Inflammatory macrophage treated with lipopolysaccharide for 4 hours (primary cell): ENCODE measurements at places on chromosomes 2 and 18.

GRCh38 chr2:190129421-190130199 is 67.1 kb upstream of the MSTN start:
- no peak for DNase-seq

DNA sequence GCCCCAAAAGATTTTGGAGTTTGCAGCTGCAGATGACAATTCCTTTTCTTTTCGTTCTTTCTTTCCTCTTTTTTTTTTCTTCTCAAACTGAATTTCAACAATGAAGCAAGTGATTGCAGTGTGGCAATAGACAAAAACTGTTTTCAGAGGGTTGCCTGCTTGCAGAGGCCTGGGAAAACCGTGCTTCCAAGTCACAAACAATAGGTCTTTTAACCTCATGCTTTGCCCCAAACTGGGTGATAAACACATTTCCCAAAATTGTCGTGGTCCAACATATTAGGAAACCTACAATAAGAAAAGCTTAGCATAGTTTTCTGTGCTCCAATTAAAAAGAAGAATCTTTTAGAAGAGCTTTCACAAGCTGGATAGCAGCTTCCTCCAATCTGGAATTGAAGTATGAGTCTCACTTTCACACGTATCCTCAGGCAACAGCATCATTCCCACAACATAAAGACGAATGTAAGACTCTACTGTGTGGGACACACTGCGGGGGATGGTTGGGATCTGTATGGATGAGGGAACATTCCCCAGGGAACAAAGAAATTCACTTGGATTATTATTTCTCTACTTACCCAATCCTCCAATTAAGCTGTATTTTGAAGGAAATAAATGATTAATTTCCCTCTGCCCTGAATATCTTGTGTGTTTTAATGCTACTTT is 656.1 kb downstream of the RNF144A start:
- DNase-seq = no peak

DNA sequence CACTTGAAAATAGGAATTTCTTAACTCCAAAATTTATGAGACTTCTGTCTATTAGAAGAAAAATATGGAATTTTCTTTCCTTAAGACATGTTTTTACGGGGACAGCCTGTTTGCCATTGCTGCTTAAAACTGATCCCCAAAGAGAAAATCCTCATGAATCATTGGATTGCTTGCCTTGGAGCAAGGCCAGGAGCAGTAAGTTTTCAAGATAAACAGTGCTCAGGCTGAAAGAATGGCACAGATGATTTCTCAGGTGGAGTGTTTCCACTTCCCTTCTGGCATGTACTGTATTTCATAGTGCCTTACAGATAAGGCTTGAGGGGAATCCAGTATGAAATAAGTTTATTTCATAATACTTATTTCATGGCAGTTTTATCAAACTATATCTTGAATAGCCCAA is 74.3 kb upstream of the MMADHC start:
- no peak for DNase-seq

DNA sequence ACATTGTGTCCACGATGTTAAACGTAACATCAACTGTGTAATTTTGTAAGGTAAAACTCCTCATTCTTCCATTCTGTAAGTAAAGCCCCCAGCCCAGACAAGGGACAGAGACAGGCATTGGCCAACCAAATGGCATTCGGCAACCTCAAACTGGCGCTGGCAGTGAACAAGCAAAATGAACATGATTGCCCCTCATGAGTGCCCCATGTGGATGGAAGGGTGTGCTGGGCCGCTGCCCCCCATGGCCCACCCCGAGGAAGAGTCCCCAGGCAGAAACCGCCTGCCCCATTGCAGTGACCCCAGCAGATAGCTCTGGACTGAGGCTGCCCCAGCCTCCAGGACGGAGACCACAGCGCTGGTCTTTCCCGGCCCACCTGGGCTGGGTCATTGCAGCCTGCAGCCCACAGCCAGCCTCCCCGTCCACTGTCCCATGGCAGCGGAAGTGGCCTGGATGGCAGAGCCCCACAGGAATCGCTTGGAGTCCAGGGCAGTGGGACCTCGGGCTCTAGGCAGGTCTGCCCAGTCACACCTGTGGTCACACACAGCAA is 220.2 kb downstream of the HDAC4 start:
- DNase-seq = no peak

GRCh38 chr2:107588181-107588580 is 238.5 kb upstream of the RGPD4 start:
- no peak for DNase-seq

- DNase-seq = no peak
Measured at GRCh38 chr2:112685271-112685884, 35.4 kb upstream of the NT5DC4 start.

DNA sequence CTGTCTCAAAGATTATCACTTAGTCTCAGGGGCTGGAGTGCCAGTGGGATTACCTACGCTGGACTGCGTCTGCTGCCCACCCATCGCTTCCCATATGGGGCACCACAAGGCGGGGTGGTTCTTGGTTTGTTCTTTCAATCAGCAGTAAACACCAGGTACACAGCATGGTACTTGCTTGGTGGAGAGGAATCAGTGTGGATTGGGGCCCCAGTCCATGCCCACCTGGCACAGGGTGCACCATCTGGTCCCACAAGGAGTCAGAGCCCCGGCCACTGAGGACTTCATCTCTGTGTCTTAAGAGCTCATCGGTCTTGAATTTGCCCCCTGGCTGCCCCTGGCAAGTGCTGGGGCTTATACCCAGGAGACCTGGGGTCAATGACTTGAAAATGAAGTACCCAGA is 96.2 kb downstream of the GLI2 start:
- no peak for DNase-seq

DNA sequence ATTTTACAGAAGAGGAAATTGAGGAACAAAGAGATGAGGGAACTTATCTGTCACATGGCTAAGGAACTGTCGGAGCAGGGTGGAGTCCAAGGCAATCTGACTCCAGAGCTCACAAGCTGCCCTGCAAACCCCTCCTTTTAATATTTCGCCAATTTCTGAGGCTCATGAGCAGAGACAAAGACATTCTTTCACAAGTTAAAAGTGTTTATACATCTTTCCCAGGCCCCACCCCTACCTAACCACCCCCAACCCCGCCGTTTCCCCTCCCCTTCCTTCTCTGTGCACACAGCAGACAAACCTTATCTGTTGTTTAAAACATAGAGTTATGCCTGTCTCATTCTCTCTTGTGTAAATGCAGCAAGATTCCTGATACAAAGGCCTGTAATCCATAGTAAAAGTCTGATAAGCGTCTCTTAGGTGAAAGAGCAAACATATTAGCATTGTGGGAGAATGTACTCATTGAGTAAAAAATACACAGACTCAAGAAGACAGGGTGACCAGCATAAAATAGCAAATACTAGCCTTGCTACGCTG is 44.3 kb downstream of the EPHA4 start:
- peak; percentile 5 for DNase-seq

GRCh38 chr2:25125976-25126375 is 42.4 kb downstream of the POMC start:
- DNase-seq = peak; percentile 74

DNA sequence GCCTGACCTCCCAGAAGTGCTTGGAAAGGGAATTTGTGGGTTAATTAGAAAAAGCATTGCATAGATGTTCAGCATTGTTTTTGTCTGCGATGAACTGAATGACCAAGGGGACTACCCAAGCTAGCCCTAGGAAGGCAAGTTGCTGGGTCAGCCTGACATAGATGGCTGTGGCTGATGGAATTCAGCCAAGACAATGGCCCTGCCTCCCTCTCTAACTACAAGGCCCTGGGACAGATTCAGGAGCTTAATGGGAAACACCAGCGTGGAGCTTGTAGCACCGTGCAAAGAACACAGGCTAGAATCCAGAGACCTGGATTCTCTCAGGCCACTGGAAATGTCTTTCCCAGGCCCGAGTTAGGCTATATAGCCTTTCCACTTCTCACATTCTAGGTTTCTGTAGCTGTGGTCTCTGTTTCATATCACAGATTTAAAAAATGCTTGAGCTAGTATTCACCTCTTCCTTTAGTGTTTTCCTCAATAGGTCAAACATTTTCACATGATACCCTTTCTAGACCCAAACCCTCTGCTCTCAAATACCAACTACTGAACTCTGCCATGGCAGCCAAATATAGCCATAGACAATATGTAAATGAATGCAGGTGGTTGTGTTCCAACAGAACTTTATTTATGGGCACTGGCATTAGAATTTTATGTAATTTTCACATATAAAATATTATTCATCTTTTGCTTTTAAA is 294.3 kb upstream of the MEX3C start:
- no peak for DNase-seq

- peak; percentile 79 for DNase-seq
Measured at GRCh38 chr2:10305254-10305635, 2.5 kb downstream of the HPCAL1 start.

DNA sequence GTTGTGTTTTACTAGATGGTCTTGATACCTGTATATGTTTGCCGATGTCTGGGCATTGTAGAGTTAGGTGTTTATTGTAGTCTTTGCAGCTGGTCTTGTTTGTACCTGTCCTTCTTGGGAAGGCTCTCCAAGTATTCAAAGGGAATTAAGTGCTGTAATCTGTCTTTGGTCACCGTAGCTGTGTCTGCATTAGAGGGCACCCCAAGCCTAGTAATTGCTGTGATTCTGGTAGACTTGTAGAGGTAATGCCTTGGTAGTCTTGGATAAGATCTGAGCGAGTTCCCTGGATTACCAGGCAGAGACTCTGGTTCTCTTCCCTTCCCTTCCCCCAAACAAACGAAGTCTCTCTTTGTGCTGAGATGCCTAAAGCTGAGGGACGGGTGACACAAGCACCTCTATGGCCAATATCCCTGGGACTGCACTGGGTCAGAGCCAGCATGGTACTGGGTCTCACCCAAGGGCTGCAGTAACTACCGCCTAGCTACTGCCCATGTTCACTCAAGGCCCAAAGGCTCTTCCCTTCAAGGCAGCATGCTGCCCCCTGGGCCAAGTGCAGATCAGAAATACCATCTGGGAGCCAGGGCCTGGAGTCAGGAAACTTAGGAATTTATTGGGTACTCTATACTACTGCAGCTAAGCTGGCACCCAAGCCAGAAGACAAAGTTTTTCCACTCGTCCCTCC is 27.1 kb downstream of the STPG4 start:
- no peak for DNase-seq

GRCh38 chr2:170394641-170395387 is 216.9 kb downstream of the MYO3B start:
- no peak for DNase-seq

- DNase-seq = no peak
Measured at GRCh38 chr2:118309257-118309945, 221.1 kb downstream of the INSIG2 start.

DNA sequence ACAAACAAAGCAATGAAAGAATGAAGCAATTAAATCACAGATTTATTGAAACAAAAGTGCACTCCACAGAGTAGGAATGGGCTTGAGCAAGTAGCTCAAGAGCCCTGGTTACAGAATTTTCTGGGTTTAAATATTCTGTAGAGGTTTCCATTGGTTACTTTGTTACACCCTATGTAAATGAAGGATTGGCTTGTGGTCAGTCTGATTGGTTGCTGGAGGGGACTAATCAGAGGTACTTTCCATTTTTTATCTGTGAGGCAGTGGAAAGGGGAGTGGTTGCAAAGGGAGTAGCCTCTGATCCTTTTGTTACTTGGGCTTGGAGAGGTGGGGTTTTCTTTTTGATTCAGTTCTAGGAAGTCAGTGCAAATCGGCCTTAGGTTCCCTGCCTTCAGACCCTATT is 253.3 kb downstream of the ARL6IP6 start:
- DNase-seq = no peak

- peak; percentile 44 for DNase-seq
Measured at GRCh38 chr18:54215069-54215468, 9.4 kb downstream of the MBD2 start.

DNA sequence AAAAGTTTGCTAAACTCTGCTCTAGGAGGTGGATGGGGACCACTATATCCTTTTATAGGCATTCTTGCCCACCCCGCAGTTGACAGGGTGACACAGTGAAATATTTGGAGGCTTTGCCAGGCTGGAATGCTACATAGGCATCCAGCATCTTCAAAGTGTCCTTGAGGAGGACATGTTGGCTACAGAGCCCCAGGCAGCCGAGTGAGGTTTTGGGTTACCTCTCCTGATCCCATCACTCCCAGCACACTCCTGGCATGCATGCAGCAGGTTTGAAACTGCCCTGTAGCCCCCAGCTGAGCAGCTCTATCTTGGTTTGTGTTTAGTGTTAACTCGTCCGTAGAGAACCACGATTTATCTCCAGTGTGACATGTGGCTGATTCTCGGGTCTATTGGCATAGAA is 7.3 kb downstream of the FOSL2 start:
- DNase-seq = no peak

DNA sequence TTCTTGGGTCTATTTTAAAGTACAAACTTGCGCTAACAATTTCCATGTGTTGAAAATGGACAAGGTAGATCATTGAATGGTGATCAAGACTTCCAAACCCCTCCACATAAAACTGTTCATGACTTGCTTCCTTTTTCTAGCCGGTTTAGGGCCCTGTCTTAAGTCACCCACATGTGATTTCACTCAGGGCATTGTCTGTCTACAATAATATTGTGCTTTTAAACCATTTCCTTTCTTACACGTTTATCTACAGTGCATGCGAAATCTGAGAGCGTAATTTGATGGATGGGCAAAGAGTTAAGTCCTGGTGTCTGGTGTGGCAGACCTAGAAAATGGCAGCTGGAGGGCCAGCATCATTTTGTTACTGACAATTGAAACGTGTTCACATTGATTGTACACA is 2.0 kb upstream of the ZNF516 start:
- DNase-seq = peak; percentile 46

- DNase-seq = peak; percentile 1
Measured at GRCh38 chr2:172845028-172845630, 109.5 kb downstream of the RAPGEF4 start.

DNA sequence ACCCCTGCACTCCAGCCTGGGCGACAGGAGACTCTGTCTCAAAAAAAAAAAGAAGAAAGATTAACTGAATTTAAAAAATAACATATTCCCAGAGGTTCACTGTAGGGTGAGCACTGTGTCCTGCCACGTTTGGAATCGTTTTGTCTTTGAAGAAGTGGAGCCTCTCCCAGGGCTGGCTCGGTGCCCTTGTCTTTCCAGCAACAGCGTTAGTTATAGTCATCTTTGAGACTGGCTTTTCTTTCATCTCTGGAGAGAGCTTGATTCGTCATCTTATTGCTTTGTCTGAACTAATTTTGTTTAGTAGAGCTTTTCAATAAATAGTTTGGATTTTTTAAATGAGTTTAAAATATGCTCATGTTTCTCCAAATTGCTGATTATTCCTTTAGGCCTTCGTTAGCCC is 50.5 kb downstream of the IMPA2 start:
- DNase-seq = no peak

DNA sequence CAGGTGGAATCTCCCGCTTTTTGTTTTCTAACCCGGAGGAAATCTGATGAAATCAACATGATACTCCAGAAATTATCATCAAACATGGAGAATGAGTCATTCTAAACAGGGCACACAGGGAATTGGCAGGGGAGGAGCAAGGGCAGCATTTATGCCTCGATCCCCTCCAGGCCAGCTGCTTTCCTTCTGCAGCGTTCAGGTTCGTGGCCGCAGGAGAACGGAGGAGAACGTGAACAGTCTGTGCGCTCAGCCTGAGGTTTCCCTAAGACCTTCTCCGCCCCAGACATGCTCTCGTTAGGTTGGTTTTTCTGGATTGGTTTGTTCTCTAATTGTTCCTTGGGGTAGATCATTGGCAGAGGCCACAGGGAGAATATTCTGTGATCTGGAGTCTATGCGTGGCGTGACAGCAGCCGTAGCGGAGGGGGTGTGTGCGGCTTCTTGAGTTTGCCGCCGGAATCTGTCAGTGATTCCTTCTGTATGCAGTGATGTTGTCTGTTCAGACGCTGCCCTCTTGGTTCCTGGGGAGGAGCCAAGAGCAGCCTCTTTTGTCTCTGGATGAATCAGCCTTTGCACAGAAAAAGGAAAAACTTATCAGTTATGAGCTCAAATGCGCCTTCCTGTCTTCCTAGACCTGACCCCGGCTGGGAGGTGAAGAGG is 75.9 kb downstream of the SH3BP4 start:
- DNase-seq = no peak

GRCh38 chr2:186648130-186648529 is 45.7 kb upstream of the FAM171B start:
- no peak for DNase-seq
